ENCODE measurements at places on chromosomes 5 and 9.

GRCh38 chr9:137029058-137029936, 1.3 kb upstream of the ABCA2 start:
- peak; percentile 83 for DNase-seq

GRCh38 chr9:32172256-32172655, 212.2 kb upstream of the ACO1 start:
- no peak for DNase-seq

GRCh38 chr5:172802567-172803176, 31.4 kb upstream of the ERGIC1 start:
- DNase-seq, result no peak

- peak; percentile 59 for DNase-seq
Measured at GRCh38 chr9:94157050-94157801, 73.0 kb downstream of the PTPDC1 start.

DNA sequence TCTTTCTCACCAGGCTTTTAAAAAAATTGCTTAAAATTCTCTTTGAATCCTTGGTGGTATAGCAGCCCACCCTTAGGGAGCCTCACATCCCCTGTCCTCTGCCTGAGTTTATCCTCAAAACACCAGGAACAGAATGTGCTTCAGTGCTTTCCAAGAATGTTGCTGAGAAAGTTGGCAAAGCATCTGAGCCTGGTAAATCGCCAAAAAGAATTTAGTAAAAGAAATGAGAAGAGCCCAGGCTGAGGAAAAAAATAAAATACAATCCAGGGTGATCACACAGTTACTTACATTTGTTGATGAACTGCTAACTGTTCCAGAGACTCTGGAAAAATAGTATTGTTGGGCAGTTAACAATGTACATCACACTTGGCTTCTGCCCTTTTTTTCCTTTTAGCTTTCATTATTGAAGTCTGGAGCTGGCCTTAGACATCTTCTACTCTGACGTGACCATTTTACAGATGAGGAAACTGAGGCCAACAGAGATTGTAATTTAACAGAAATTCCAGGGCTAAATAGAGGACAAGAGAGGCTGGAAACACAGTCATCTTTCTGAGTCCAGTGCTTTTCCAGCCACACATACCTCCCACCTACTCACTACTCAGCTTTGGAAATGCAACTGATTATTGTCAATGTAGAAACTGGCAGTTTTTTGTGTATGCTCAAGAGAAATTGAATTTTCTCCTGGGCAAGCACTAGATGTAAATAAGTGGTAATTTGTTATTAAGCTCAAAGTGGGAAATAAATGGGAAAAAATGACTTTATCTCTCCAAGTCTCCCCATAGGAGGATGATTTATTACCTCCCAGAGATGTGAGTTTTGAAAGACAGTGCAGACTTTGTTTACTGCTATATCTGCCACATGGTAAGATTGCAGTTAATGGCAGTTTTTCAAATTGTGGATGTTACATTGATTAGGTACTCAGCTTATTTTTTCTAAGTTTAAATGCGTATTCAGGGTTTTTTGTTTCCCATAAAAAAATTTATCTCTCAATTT, 86.7 kb upstream of the ALDH1A1 start:
- peak; percentile 62 for DNase-seq

GRCh38 chr5:50700706-50701105, 34.3 kb downstream of the PARP8 start:
- no peak for DNase-seq

- no peak for DNase-seq
Measured at GRCh38 chr5:14342306-14342705, 199.2 kb downstream of the TRIO start.

- DNase-seq, result no peak
Measured at GRCh38 chr5:151214614-151215545, 9.0 kb downstream of the CCDC69 start.

- no peak for DNase-seq
Measured at GRCh38 chr9:127946728-127947127, 9.1 kb upstream of the DPM2 start.

DNA sequence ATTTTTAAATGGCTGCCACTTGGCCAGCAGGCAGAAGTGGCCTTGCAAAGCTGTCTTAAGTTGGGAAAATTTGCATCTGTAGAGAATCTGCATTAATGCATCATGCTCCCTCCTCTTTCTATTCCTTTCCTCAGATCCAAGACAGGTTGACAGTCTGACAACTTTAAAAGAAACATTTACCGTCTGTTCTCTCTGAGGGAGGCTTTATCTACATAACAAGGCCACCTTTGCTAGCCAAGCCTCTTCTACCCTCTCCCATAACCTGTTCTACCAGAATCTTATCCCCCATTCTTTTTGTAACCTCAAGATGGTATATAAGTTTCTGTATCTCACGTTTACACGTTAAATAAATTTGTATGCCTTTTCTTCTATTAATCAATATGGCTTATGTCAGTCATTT, 271.9 kb downstream of the OSTF1 start:
- DNase-seq, result no peak

GRCh38 chr9:79524266-79524665, 47.5 kb upstream of the TLE4 start:
- DNase-seq, result no peak

DNA sequence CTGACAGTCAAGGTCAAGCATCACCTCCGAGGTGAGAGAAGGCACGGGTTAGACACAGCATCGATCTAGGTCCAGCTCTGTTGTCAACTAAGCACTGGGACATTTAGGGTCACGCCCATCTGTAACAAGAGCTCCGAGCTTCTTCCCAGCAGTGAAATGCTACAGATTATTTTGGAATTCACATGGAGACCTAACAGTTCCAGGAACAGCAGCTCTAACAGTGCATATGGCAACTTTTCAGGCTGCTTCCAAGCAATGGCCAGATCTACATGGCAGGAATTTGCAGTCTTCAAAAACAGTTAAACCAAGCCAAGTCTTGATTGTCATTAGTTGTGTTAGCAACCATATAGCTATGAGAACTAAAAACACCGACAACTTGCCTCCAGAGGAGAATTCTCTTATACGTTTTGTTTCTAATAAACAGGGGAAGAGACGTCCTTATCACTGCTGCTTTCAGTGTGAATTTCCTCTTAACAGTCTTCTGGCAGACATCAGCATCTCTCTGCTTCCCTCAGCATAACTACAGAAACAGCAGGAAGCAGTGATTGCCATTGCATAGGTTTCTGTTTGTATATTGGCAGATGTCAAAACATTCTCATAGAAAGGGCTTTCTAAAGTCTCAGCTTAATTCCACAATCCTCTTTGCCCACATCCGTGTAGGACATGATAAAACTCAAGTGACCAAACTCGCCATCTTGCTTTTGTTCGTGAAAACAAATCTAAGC, 242.1 kb upstream of the DAPK1 start:
- DNase-seq, result peak; percentile 74

GRCh38 chr9:128992995-128993394, 35.1 kb downstream of the SH3GLB2 start:
- no peak for DNase-seq

- DNase-seq, result no peak
Measured at GRCh38 chr5:133205649-133206048, 153.8 kb downstream of the HSPA4 start.

DNA sequence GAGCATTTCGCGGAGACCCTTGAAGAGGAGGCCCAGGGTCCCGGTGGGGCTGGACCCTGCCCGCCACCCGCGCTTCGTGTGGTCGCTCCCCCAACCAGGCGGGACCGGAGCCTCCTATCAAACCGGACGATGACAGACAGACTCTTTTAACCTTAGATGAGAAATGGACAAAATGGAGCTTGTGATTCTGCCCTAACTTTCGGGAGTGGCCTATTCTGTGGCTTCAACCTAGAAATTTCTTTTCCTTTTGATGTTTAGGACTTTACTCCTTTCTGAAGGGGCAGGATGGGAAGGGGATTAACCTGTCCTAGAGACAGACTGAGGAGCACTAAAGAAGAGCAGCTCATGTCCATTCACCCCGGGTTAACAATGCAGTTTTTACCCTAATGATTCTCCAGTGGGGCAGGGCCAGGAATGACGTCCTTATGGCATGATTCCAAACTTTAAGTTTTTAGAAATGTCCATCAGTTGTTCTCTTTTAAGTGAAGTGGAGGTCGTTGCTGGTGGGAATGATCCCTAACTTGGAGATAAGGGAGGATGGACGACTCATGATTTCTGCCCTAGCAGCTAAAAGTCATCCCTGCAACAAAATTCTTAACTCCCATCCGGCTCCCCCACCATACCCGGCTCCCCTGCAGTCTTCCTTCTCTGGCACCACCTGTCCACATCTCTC, 1.0 kb downstream of the NIPSNAP3A start:
- DNase-seq, result peak; percentile 57

- DNase-seq, result no peak
Measured at GRCh38 chr5:142141463-142141862, 32.9 kb downstream of the NDFIP1 start.

GRCh38 chr9:124098141-124098905, 86.8 kb downstream of the LHX2 start:
- DNase-seq, result peak; percentile 36

DNA sequence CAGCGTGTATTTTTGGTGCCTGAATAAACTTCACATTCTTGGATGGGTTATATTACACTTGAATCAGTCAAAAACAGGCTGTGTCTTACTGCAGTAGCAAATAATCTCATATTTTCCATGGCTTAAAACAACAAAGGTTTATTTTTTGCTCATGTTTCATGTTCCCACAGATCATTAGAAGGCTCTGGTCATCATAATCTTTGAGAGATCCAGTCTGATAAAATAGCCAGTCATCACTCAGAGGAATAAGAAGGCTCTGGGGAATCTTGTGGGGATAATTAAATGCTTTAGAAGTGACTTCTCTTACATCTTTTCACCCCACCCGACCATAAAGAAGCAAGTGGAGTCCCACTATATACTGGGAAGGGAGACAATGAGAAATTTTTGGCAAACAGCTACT, 417.7 kb downstream of the PSAT1 start:
- DNase-seq, result no peak

GRCh38 chr9:93582550-93582949, 6.2 kb downstream of the PHF2 start:
- no peak for DNase-seq

- DNase-seq, result no peak
Measured at GRCh38 chr5:73605223-73606087, 20.5 kb upstream of the ARHGEF28 start.

- no peak for DNase-seq
Measured at GRCh38 chr5:35794328-35794619, 62.4 kb upstream of the IL7R start.

DNA sequence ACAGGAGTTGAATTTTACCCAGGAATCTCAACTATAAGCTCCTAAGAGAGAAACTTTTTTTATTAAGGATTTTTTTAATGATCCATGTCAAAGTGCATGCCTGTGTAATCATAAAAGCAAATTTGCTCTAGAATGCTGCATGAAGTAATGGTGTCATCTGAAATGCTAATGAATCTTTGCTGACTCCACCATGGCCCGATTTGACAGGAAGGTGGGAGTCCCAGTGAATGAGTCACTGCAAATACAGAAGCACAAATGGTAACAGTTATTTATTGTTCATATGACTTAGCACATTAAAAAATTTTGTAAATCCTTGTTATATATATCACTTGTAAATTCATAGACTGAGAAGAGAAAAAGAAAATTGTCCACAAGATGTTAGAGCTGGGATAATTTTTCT, 341.3 kb downstream of the RASEF start:
- DNase-seq, result no peak

DNA sequence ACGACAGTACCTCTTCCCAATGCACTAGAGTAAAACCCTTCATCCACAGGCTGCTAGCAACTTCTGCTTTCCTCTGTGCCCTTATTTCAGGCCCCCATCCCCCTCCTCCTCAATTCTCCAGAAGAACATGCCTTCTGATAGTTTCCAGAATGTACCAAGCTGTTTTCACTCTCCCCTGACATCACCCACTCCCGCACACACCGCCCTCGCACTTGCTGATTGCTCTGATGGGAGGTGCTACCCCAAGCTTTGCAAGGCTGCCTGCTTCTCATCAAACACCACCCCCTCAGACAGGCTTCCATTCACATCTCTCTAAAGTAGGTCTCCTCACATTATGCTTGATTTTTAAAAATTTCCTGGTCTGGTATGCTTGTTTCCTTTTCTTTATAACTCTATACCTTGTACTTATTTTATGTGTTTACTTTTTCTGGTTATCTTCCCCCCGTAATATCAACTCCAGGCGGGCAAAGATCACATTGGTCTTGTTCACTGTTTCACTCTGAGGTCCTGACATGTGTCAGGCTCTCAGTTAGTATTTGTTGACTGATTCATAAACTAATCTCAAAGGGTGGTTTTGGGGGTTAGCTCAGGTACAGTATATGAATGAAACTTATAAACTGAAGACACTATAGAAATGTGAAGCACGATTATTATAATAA, 91.0 kb upstream of the C9orf72 start:
- no peak for DNase-seq

- peak; percentile 90 for DNase-seq
Measured at GRCh38 chr9:35882263-35882848, 12.2 kb upstream of the OR13J1 start.

GRCh38 chr9:32550150-32550561, 2.0 kb upstream of the SMIM27 start:
- no peak for DNase-seq

DNA sequence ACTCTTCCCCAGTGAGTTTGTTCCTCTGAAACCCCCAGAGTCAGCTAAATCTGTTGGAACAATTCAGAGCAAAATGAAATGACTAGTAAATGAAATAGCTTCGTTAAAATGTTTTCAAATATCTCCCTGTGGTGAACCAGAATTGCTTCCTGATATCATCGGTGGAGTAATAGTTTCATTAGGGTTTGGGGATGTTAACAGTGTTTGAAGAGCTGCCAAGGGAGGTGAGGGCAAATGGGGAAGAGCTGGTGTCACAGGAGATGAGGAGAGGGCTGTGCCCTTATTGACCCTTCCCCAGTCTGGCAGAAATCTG, 4.3 kb upstream of the C7 start:
- DNase-seq, result no peak

GRCh38 chr5:14322437-14323187, 179.5 kb downstream of the TRIO start:
- DNase-seq, result no peak

DNA sequence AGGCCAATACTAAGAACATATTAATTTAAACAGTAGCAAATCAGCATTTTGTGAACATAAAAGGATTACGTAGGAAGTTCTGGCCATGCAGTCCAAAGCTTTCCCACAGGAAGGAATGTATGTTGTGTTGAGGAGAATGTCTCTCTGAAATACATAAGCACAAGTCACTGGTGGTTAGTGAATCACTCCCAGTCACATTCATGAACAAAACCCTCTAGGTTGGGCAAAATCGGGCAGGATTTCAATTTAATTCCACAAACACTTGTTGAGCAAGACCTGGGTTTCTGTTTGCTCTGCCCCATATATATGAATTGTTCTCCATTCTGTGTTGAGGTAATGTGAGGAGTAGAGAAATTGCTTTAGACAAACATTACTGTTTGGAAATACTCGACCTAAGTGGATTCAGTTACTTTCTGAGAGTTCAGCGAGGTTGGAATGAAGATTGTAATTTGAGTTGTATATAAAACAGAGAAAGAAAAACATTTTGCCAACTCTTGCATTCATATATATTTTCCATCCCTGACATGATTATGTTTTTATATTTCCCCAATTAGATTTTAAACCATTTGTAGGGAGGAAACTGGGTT, 127.6 kb upstream of the RPS23 start:
- no peak for DNase-seq

GRCh38 chr5:181258576-181258975, 2.4 kb downstream of the TRIM52 start:
- no peak for DNase-seq

- no peak for DNase-seq
Measured at GRCh38 chr5:13566871-13567339, 377.6 kb downstream of the DNAH5 start.

All from right forelimb (tissue), 1 donor.